ENCODE measurements at places on chromosomes 5 and 9. TPM values are rescaled to one million over a fixed set of nuclear protein-coding genes. Genes with fewer than 3 reads are reported as not detected.

SURF6 gene
- 20.1 TPM for total RNA-seq

HTR4 gene
- total RNA-seq, result not detected

IL9 gene
- not detected for total RNA-seq

TRPM3 gene
- total RNA-seq, result not detected

HAPLN1 gene
- total RNA-seq, result not detected

TMEM252 gene
- not detected for total RNA-seq

GRPEL2 gene
- 30.0 TPM for total RNA-seq

PCDHAC2 gene
- not detected for total RNA-seq

DIPK1B gene
- total RNA-seq, result 0.16 TPM

ZNF300 gene
- total RNA-seq, result 0.55 TPM

SPINK6 gene
- total RNA-seq, result not detected

SUSD3 gene
- 57.9 TPM for total RNA-seq

TOR4A gene
- total RNA-seq, result 7.0 TPM

GAS1 gene
- total RNA-seq, result 0.18 TPM

TMED9 gene
- 109 TPM for total RNA-seq

RANBP6 gene
- 20.2 TPM for total RNA-seq

COL23A1 gene
- total RNA-seq, result 0.63 TPM

HRH2 gene
- total RNA-seq, result 27.5 TPM

ZDHHC11 gene
- total RNA-seq, result 17.0 TPM

Measured in activated CD8-positive, alpha-beta T cell treated with anti-CD3 and anti-CD28 coated beads, Interleukin-2, amount 10 ng/mL, durations not matched to agents 7 days and 5 days (primary cell).